ENCODE measurements at places on chromosomes 5 and 9.

DNA sequence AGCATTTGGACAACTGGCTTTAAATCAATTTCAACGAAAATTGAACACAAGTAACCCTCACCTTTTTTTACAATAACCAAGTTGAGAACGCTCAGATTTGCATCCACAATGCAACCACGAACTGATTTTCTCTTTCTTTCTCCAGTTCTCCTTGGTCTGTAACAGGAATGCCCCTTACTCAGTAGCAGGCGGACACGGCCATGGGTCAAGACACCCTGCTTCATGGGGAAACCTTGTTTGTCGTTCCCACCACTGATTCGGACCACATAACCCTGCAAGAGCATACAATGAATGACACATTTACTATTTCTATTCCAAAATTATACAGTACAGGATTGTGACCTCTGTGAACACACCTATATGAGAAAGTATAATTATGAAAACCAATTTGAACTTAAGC, 1.4 kb downstream of the RPS6 start:
- DNase-seq = no peak

DNA sequence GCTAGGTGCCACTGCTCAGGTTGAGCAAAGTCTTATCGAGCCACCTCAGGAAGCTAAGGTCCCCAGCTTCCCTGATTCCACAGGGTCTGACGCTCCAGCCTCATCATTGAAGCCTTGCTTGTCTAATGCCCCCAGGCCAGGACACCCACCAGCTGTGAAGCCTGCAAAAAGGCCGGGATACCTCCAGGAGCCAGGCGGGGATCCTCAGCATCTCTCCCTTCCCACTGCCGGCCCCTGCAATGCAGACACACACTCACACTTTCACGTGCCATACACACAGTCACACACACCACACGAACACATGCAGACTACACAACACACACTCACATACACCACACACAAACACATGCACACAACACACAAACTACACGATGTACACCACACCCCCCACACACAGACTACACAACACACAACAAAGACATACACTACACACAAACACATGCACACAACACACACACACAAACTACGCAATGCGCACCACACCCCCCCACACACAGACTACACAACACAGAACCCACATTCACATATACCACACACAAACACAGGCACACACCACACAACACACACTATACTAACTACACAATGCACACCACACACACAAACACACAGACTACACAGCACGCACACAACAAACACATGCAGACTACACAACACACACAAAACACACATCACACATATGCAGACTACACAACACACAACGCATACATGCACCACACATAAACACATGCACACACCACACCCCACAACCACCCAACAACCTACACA, 17.8 kb upstream of the S1PR3 start:
- DNase-seq = no peak

DNA sequence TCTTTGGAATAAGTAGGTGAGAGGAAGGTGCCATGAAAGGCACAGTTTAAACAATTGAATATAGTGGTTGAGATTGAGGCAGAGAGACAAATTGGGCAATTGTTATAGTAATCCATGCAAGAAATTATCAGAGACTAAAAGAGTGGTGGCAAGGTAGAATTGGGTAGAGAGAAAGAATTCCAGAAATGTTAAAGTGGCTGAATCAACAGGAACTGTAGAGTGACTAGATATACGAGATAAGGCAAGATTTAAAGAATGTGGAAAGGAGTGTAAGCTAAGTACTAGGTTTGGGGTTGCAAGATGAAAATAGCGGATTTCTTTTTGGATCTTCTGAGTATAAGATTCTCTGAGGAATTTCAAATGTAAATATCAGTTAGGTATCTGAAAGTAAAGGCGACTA, 285.2 kb downstream of the DMRTA1 start:
- no peak for DNase-seq

- no peak for DNase-seq
These were observed 14.7 kb downstream of the MAN2A1 start for GRCh38 chr5:109704282-109704952.

- DNase-seq = peak; percentile 83
These were observed 81.4 kb downstream of the SPATA31C2 start for GRCh38 chr9:88056876-88057275.

- DNase-seq = no peak
These were observed 276.7 kb upstream of the TMEM161B start for GRCh38 chr5:88545338-88545737.

- DNase-seq = no peak
These were observed 205.3 kb upstream of the PANK3 start for GRCh38 chr5:168784454-168784853.

- peak; percentile 90 for DNase-seq
These were observed 6.8 kb downstream of the PIP5KL1 start for GRCh38 chr9:127923771-127924170.

DNA sequence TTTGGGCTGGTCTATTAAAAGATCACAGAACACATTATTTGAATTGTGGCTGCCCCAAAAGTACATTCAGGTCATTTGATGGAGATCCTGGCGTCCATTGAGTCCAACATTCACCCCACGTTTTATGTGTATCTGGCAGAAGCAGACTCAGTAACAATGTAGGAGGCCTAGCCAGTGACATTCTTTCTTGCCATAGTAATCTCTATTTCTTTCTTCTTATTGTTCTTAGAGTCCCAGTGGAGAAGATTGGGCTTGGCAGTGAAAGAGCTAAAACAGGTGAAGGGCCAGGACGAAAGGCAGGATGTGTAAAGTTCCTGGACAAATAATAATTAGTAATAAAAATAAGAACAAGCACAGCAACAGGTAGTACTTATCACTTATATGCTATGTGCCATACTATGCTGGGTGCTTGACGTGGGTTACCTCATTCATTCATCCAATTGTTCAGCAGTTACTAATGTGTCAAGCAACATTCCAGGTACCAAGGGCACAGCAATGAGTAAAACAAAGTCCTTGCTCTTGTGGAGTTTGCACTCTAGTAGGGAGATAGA, 12.6 kb upstream of the ANKH start:
- no peak for DNase-seq

GRCh38 chr5:966941-967340, 41.7 kb upstream of the NKD2 start:
- DNase-seq = no peak

DNA sequence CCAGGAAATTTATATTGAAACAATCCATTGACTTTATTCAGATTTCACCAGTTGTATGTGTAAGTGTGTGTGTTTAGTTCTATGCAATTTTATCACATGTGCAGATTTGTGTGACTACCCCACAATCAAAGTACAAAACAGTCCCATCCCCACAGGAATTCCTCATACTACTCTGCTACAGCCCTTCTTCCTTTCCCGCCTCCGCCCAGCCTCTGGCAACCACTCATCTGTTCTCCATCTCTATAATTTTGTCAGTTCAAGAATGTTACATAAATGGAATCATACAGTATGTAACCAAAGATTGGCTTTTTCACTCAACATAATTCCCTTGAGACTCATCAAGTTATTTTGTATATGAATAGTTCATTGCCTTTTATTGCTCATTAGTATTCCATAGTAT, 289.1 kb downstream of the GADD45G start:
- no peak for DNase-seq

DNA sequence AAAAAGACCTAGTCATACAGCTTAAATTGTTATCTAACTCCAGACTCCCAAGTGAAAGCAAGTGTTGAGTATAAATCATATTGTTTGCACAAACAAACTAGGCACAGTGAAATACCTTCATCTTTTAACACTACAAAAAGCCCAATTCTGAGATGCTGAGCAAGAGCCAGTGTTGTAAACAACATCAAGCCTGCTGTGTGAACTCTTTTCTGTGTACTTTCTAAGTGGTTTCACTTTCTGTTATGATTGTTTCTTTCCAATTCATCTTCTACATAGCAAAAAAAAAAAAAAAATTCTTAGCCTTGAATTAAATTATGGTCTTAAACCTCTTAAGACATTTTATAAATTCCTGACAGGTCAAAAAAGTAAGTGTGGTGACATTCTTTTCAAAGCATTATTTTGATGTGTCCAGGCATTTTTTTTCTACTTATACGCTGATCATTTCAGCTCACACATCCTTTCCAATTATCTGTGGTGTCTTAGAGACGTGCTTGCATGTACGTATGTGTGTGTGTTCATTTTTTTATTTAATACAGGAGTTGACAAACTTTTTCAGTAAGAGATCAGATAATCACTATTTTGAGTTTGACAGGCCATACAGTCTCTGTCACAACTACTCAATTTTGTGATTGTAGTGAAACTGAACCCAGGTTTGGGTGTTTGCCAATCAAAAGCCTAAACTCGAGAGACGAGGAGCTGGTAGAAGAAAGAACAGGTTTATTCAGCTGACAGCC, 556.1 kb downstream of the CDH9 start:
- no peak for DNase-seq

DNA sequence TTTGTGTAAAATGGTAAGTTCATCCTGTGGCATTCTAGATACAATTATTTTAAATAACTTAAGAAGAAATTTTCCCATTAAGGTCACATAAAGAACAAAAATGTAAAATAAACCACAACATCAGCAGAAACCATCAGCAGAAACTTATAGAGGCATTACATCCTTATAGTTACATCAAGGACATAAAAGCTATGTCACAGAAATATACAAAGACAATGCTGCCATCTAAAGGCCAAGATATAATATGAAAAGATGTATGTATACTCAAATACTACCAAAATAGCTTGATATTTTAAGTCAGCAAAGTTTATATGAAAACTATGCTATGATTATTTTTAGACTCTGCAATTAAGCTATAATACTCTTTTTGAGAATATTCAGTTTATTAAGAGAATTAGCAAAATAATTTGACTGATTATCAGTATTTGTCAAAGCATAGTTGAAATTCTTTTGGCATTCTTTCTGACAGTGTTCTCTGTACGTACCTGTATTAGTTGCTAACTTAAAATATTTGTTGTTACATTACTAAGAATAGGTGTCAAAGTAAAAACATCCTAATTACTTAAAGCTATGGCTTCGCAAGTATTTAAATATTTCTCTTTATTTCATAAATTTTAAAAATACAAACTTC, 36.2 kb downstream of the FBXL17 start:
- DNase-seq = peak; percentile 60

- no peak for DNase-seq
These were observed 166.7 kb upstream of the PPP2R2B start for GRCh38 chr5:147045290-147045689.
